ENCODE measurements at places on chromosomes 7 and 10. TPM values are rescaled to one million over a fixed set of nuclear protein-coding genes. Genes with fewer than 3 reads are reported as not detected.

Gene VAX1
- total RNA-seq, result not detected

Gene CHAT
- not detected for total RNA-seq

Gene CRHR2
- total RNA-seq, result not detected

Gene LRRC17
- total RNA-seq, result 95.6 TPM

Gene CD36
- total RNA-seq, result 561 TPM

Gene DMBT1
- total RNA-seq, result under 0.01 TPM

Gene CTAGE8
- not detected for total RNA-seq

Gene BICC1
- total RNA-seq, result 123 TPM

Gene MBLAC1
- total RNA-seq, result 1.9 TPM

Gene MTPN
- total RNA-seq, result 172 TPM

Gene SUN3
- total RNA-seq, result not detected

Gene ANKRD22
- total RNA-seq, result 0.33 TPM

Gene GPR141
- not detected for total RNA-seq

Gene TMEM273
- total RNA-seq, result not detected

Gene NOS3
- 4.6 TPM for total RNA-seq

Gene NSMCE4A
- 25.0 TPM for total RNA-seq

Gene CAMK2B
- total RNA-seq, result 6.4 TPM

Gene UMAD1
- total RNA-seq, result 24.9 TPM

Gene IQUB
- total RNA-seq, result 0.81 TPM

Gene ADCYAP1R1
- total RNA-seq, result not detected

Gene VPS50
- 50.0 TPM for total RNA-seq

Gene CDHR3
- total RNA-seq, result 19.6 TPM

Gene C10orf53
- total RNA-seq, result not detected

Gene AGR2
- total RNA-seq, result not detected

Gene DRGX
- total RNA-seq, result not detected

Gene LRRC61
- total RNA-seq, result 0.09 TPM

Gene ACTA2
- 73.5 TPM for total RNA-seq

Gene ADIRF
- 48.4 TPM for total RNA-seq

Gene RELN
- total RNA-seq, result 7.5 TPM

Gene STOX1
- 0.09 TPM for total RNA-seq

Gene GARIN1A
- total RNA-seq, result 1.2 TPM

Gene METTL2B
- total RNA-seq, result 13.5 TPM

Gene OR2A42
- total RNA-seq, result not detected

Gene SH2B2
- total RNA-seq, result 4.9 TPM

Gene EBF3
- total RNA-seq, result 14.7 TPM

Gene DNAH11
- total RNA-seq, result 2.7 TPM

Gene CPA5
- 0.09 TPM for total RNA-seq

Gene TFEC
- 0.36 TPM for total RNA-seq

Gene SOSTDC1
- not detected for total RNA-seq

Gene SAMD9
- total RNA-seq, result 18.3 TPM

Gene LRIT1
- total RNA-seq, result not detected

Gene NXPH1
- not detected for total RNA-seq

Gene ZNF282
- 31.9 TPM for total RNA-seq

Gene HGF
- 194 TPM for total RNA-seq

Gene UTF1
- not detected for total RNA-seq

Measured in fibroblast of the aortic adventitia (primary cell).